RPMI7951 (cell line): ENCODE measurements at places on chromosomes 6 and 20.

- no peak for DNase-seq
Observed at GRCh38 chr6:1063671-1064355, 248.1 kb upstream of the FOXQ1 start.

DNA sequence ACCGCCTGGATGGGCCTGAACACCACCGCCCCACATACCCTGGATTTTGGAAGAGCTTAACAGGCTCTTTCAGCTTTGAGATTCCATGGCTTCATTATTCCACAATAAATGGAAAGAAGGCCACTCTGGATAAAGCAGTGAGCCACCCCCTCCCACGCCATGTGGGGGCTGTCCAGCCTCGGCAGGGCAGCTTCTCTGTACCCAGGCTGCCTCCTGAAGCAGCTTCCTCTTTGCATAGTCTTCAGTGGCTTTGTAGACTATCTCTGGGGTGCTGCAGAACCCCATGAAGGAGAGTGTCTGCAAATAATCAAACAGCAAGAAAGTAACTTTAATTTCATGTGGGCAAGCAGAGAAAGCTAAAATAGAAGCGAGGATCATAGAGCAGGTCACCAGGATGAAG, 96.6 kb upstream of the NXT1 start:
- DNase-seq = no peak

DNA sequence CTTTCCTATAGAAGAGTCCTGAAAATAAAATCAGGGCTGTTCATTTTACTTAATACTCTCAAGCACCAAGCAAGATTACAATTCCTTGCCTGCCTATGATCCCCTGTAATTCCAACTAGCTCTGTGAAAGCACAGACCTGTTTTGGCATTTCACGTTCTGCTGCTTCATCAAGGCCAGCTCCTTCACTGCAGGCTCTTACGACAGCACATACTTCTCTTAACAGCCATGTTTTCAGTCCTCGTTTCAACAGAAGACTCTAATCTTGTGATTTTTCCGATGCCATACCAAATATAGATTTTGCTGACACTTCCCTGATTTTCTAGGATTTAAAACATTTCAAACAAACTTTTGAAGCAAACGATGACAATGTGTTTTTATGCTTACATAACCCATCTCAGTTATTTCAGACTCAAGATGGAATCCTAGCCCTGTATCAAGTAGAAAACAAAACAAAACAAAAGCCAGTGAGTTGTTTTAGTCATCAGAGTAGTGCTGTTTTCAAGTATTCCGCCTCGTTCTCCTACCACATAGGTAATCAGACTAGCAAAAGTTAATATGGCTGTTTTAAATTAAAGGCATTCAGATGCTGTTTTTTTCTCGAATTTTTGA, 616.5 kb upstream of the CITED2 start:
- DNase-seq = no peak

DNA sequence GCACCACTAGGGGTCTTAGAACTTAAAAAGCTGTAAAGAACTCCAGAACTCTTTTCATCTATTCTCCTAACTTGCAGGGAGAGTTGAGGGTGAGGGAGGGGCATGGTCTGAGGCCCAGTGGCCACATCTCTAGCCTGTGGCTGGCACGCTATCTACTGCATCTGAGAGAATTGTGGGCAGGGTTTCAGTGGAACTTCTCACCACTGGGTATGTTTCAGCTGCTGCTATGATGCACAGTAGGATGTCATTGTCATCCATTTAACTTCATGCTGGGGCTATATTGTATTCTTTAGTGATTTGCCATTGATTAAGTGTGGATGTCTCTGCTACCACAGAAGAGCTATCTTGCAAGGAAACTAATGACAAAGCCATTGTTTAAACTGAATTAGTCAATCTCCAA, 4.5 kb downstream of the TMEM14A start:
- DNase-seq = no peak

- peak; percentile 17 for DNase-seq
Observed at GRCh38 chr6:14417377-14417776, 299.8 kb downstream of the CD83 start.

- DNase-seq = no peak
Observed at GRCh38 chr6:129903082-129903481, 42.0 kb upstream of the TMEM244 start.

DNA sequence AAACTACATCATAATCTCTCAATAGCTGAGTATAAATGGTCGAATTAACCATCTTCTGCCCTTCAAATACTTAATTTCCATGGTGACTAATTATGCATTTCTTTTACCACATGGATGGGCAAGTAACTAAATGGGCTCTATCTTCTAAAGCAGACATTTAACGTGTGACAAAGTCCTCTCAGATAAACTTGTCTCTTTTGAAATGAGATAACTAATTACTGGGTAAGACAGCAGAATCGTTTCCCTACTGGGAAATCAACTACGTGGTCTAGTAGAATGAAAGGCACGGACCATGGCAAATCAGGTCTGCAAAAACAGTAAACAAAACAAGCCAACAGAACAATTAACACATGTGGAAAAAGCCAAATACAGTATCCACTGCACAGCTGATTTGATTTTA, 137.7 kb downstream of the BACH2 start:
- DNase-seq = no peak
